ENCODE measurements at places on chromosomes 2 and 18. TPM values are rescaled to one million over a fixed set of nuclear protein-coding genes. Genes with fewer than 3 reads are reported as not detected.

SERPINB13 gene
- total RNA-seq = not detected

GRCh38 chr2:233473878-233474277, 92.7 kb downstream of the USP40 start:
- no peak for DNase-seq

GRCh38 chr2:26333293-26333692, 12.7 kb upstream of the SELENOI start:
- DNase-seq = no peak

GRCh38 chr2:220969348-220969747, 602.8 kb downstream of the EPHA4 start:
- no peak for DNase-seq

GRCh38 chr2:238863749-238864206, 15.9 kb downstream of the TWIST2 start:
- DNase-seq = no peak

All from PC-9 (cell line).